Activated CD4-positive, alpha-beta T cell treated with anti-CD3 and anti-CD28 coated beads, Interleukin-2, amount 50 U/mL, for 24 hours (primary cell): ENCODE measurements at places on chromosomes 11 and 22.

- DNase-seq: no peak
These were observed at the start of gene KCNJ1 for GRCh38 chr11:128867277-128867676. Gene KCNJ1, minus strand, starts transcription at chr11:128867296. Its CDS starts 27,053 bp downstream, at chr11:128840243.

DNA sequence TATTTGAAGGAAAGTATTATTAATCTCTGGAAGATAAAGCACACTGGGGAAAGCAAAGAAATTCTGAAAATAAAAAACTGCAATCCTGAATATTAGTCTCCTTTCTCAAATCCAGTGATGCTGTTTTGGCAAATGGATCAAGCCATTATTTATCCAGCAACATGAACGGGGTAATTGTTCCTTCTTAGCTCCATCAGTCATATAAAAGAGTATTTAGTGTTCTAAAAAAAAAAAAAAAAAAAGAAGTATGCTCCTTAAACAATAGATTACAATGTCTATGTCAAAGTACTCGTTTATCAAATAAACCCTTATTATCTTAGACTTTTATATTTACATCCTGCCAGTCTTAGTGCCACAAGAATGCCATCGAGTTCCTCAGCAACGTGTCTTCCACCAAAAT, 1.3 kb downstream of the RDX start:
- DNase-seq: no peak

DNA sequence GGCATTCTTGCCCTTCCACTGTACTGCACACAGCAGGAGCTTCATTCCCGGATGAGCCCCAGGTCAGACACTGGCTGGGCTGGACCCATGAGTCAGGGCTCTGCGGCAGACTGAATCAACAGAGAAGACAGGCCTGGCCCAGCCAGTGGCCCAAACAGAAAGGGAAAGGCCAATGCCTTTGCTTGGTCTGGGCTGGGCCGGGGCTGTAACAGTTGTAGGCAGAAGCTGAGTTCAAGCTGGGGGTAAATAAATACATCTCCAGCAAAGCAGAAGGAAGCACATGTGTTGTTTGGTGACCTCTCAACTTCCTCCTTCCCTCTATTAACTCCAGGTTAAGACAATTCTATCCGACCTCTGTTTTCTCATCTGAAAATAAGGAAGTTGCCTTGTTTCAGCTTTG, 1.8 kb upstream of the SMIM35 start:
- no peak for DNase-seq

GRCh38 chr22:19799322-19800190, 39.0 kb downstream of the TBX1 start:
- DNase-seq: no peak

DNA sequence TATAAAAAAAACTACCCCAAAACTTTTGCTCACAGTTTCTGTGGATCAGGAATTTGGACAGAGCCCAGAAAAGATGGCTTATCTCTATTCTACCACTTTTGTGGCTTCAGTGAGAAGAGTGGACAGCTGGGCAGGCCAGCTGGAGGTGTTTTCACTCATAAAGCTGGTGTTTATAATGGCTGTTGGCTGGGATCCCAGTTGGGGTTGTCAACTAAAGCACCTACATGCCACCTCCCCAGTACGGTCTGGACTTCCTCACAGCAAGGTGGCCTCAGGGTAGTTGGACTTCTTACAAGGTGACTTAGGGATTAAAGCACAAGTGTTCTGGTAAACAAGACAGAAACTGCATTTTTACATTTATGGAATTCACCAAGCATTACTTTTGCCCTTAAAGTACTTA, 171.0 kb downstream of the NELL1 start:
- DNase-seq: no peak

DNA sequence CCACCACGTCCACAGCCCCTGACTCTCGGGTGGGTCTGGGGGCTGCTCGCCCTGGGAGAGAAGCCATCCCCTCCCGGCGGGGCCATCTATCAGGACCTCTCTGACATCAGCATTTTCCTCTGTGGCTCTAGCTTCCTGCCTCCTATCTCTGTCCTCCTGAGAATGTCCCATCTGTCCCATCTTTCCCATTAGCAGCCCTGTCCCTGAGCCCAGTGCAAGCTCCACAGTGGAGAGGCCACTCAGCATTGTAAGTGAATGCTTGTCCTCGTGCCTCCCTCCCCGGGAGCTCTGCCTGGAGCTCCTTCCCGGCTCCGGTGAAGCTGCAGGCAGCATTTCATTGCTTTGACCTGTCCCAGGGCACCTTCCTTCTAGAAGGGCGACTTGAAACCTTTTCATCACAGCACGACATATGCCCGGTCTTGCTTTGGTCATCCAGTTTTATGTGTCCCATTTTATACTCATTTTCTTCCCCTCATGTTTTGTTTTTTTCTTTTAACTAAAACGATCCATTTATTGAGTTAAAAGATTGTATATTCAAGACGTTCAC, 49.7 kb downstream of the RTN4R start:
- DNase-seq: no peak

- DNase-seq: no peak
These were observed 19.8 kb downstream of the LRP4 start for GRCh38 chr11:46898396-46899095.
